GM10248 (cell line): ENCODE measurements at places on chromosomes 7 and 10.

DNA sequence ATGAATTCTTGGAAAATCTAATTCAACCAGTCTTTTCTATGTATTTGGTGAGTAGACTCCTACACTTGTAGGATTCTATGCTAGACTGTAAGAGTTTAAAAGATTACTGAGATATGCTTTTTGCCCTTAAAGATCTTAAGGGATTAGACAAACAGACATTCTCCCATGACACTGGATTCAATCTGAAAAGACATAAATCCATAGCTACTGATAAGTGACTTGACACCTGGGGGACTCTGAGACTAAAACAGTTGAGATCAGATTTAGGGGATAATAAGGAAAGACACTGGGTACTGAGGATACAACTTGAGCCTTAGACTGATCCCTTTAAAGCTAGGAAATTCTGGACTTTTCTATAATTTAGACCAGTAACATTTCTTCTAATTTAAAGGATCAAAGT lies 1233.4 kb downstream of the XPNPEP1 start:
- no peak for DNase-seq

DNA sequence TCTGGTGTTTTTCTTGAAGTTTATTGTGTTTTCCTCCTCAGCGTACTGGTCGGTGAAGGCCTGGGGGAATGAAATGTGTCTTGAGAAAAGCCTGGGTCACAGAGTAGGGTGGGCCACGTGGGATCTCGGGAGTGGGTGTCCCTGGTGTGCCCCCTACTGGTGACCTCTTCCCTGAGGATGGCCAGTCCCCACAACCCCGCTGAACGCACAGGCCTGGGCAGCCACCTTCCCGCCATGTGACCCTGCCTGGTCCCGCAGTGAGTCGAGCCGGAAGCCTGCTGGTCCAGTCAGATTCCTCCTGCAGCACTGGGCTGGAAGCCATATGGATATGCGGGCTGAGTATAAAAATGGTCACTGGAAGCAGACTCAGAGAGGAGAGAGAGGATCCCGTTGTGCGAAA lies 52.9 kb upstream of the GNA12 start:
- DNase-seq: no peak

DNA sequence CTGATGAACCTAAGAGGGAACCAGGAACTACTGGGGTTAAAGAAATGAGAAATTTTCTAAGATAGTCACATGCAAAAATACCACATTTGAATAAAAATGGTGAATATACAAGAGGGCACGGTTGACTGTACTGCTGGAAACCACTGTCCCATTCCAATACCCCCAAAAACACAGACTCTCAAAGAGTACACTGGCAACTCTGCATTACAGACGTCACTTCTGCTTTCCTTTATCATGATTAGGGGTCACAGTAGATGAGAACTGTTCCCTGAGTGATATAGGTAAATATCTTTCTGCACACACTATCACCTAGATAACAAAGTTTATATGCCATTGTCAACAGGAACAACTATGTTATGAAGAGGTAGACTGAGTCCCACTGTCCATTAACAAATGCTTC lies 69.5 kb downstream of the RAPGEF5 start:
- no peak for DNase-seq

DNA sequence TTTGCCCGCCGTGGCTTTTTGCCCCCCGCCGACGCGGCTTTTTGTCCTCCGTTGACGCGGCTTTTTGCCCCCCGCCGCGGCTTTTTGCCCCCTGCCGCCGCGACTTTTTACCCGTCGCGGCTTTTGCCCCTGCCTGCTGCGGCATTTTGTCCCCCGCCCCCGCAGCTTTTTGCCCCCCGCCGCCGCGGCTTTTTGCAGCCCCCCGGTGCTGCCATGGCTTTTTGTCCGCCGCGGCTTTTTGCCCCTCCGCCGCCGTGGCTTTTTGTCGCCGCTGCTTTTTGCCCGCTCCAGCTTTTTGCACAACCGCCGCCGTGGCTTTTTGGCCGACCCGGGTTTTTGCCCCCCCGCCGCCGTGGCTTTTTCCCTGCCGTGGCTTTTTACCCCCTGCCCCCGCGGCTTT lies 506.6 kb downstream of the ZNF37A start:
- no peak for DNase-seq

GRCh38 chr7:91289633-91290254 lies 25.5 kb downstream of the FZD1 start:
- DNase-seq: no peak

- DNase-seq: peak; percentile 33
These were observed 1.3 kb downstream of the ZNF503 start for GRCh38 chr10:75400163-75400770.

DNA sequence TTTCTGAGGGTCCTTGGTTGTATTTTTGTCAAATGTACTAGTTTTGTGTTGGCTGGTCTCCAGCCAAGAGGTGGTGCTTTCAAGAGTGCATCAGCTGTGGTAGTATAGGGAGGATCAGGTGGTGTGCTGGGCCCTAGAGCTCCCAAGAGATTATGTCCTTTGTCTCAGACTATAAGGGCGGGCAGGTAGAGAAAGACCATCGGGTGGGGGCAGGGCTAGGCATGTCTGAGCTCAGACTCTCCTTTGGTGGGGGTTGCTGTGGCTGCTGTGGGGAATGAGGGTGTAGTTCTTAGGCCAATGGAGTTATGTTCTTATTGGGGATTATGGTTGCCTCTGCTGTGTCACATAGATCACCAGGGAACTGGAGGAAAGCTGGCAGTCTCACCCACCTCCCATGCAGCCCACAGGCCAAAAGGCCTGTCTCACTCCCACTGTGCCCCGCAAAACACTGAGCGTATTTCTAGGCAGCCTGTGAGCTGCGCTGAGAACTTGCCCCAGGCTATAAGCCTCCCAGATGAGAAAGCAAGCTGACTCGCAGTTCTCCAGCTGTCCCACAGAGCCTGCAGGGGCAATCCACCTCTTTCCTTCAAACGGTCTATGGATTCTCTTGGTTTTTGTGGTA lies 1066.7 kb downstream of the GRM8 start:
- DNase-seq: no peak

- DNase-seq: no peak
These were observed 61.0 kb upstream of the MKRN1 start for GRCh38 chr7:140540136-140540777.

GRCh38 chr7:130430841-130431666 lies 9.8 kb downstream of the CEP41 start:
- no peak for DNase-seq

- DNase-seq: peak; percentile 87
These were observed at the start of gene FAM221A for GRCh38 chr7:23679898-23680413. Gene FAM221A, plus strand, starts transcription at chr7:23680199. Its CDS starts 20 bp downstream, at chr7:23680219.

GRCh38 chr10:89556600-89556999 lies 21.2 kb upstream of the SLC16A12 start:
- DNase-seq: no peak

GRCh38 chr10:34766811-34767494 lies 48.1 kb downstream of the PARD3 start:
- no peak for DNase-seq

GRCh38 chr10:122765412-122765811 lies 65.8 kb upstream of the C10orf120 start:
- no peak for DNase-seq

DNA sequence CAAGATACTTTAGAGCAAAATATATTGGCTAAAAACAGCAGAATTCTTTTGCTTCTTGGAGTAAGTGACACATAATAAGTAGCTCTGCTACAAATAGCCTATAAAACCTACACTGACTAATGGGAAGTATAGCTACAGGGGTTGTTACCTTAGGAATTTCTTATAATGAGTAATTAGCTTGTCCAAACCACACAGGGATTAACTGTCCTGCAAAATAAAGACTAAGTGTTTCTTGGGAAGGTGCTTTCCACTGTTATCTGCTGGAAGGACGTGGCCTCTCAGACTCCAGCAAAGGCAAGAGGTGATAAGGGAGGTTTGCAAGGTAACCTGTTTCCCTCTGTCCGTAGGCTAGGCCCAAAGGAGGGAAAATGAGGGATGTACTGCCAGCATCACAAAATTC lies 302.4 kb downstream of the DOCK4 start:
- no peak for DNase-seq

DNA sequence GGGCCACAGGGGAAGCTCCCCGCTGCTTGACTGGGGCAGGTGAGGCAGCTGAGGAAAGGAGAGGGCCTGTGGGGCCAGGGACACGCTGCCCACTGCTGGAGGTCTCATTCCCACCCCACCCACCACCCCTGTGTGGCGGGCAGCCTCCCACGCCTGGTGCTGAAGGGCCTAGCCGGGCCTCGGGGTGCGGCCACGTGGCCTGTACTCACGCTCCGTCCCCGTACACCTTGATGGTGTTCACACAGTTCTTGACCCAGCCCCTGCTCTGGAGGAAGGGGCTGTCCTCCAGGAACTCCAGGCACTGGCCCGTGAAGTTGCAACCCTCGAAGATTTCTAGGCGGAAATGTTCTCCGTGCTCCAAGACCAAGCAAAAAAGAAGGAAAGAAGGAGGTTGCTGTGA lies 4.0 kb downstream of the CRYGN start:
- DNase-seq: no peak

DNA sequence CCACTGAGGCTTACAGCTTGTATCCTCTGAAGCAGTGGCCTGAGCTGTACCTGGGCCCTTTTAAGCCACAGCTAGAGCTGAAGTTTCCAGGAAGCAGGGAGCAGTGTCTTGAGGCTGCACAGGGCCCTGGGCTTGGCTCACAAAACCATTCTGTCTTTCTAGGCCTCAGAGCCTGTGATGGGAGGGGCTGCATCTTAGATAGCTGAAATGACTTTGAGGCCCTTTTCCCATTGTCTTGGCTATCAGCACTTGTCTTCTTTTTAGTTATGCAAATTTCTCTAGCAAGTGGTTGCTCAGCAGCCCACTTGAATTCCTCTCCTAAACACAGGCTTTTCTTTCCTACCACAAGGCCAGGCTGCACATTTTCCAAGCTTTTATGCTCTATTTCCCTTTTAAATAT lies 864.2 kb downstream of the REEP3 start:
- no peak for DNase-seq

DNA sequence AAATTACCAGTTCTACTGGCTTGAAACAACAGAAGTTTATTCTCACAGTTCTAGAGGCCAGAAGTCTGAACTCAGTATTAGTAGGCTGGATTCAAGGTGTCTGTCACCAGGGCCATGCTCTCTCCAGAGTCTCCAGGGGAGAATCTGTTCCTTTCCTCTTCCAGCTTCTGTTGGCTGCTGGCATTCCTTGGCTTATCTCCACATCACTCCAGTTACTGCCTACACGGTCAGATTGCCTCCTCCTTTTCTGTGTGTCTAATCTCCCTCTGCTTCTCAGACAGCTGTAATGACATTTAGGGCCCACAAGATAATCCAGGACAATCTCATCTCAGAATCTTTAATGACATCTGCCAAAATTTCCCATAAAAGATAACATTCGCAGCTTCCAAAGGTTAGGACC lies 36.6 kb downstream of the MAPK8 start:
- no peak for DNase-seq

GRCh38 chr10:105063796-105064195 lies 422.7 kb downstream of the SORCS3 start:
- DNase-seq: peak; percentile 20

DNA sequence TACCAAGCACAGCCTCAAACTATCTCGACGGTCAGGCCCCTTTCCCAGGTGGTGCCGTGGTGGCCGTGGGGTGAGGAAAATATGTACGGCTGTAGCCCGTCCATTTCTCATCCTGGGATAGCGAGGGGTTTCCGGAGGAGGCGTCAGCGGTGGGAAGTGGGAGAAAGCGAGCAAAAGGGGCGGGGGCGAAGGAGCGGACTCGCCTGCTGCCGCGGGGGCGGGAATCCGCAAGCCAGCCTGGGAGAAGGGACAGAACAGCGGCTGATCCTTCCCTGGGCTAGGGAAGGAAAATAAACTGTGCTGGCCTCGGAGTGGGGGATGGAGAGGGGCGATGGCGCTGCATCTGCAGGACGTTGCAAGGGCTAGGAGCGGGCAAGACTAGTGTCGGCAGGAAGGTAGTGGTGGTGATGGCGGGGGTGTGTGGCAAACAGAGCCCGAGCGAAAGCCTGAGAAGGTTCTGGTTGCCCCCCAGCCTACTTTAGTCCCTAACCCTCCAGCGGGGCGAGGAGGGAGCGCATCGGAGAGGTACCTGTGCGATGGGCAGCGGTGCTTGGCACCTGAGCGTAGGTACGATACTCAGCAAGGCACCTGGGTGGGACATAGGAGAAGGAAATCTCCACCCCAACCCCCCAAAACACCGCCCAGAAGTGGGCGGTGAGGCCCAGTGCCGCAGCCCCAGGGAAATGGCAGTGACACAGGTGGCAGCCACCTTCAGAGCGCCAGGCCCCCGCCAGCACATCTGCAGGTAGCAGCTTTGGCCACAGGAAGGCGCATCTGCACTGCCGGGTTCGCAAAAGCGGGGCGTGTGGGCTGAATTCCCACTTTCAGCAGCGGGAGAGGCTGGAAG lies 49.9 kb upstream of the STEAP1B start:
- DNase-seq: peak; percentile 46

DNA sequence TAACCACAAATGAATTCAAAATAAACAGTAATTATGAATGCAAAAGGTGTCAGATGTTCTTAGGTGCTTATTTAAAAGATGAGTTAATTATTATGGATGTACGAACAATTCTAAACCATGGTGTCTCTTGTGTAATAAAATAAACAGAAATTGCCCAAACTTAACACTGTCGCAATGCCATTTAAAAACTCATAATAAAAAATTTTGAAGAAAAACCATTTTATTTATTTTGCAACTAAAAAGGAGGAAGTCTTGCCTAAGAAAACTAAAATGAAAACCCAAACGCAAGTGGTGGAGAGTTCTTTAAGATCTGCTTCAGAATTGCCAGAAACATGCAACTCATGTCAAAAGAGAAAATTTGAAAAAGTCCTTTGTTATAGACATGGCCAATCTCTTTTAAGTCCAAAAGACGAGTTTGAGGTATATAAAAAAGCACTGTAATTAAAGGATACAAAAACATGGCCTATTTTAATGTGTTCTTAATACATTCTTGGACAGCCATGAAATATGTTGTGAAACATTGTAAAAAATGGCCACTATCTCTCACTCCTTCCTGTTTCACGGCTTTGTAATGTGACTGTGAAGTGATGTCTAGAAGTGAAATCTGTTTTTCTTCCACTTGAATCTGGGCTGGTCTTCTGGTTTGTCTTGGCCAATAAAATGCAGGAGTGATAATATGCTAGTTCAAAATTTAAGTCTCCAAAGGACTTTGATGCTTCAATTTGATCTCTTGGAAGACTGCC lies 322.9 kb downstream of the PRPF18 start:
- DNase-seq: no peak

- DNase-seq: no peak
These were observed 4.2 kb downstream of the PURB start for GRCh38 chr7:44881066-44881600.

DNA sequence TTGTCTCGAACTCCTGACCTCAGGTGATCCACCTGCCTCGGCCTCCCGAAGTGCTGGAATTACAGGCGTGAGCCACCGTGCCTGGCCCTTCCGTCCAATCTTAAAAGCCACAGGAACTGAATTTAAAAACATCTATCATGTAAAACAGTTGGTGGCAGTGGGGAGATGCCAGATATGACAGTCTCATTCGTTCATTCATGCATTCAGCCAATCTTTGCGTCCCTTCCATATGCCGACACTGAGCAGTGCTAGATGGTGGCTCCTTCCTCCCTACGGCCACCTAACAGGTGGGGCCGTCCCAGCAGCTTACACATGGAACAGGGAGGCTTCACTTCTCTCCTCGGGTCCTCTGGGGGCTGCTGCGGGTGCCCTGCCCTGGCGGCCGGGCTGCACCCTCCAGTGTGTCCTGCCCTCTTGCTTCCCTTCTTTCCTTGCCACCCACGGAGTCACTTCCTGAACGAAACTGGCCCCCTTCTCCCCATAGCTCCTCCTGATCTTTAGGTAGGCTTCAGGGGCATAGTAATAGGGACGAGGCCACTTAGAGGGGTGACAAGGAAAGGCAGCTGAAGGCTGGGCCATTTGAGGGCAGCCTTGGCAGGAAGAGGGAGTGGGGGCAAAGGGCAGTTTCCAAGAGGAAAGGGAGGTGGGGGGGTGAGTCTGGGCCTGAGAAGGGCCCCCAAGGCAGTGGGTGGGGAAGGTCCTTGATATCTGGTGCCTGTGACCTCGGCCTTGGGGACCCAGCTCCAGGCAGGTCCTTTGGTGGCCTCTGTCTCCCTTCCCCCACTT lies 53.8 kb downstream of the PROSER2 start:
- DNase-seq: no peak
